ENCODE measurements at places on chromosomes 6 and 20.

DNA sequence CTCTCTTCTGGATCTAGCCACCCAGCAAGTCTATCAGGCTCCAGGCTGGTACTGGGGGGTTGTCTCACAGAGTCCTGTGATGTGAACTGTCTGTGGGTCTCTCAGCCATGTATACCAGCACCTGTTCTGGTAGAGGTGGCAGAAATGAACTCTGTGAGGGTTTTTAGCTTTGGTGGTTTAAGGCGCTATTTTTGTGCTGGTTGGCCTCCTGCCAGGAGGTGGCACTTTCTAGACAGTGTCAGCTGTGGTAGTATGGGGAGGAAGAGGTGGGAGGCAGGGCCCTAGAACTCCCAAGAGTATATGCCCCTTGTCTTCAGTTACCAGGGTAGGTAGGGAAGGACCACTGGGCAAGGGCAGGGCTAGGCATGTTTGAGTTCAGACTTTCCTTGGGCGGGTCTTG, 75.8 kb downstream of the SNAP91 start:
- no peak for DNase-seq

DNA sequence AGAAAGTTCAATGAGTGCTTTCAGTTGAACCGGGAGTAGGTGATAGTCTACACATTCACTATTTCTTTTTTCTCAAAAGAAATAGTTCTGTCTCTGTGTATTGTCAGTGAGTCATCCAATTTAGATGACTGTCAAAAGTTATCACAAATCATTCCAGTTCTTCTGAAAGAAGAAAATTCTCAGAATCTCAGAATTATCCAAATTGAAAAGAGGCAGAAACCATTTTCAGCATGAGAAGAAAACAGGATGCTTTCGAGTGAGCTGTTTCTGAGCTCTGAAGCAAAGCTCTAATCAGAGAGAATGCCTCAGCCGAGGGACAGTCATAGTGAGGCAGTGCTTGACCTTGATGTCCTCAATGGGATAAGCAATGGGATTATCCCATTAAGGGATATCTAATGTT, 97.9 kb downstream of the HUS1B start:
- no peak for DNase-seq

GRCh38 chr6:71544028-71544427, 255.4 kb downstream of the OGFRL1 start:
- DNase-seq, result no peak

- no peak for DNase-seq
These were observed 4.5 kb downstream of the RIPOR3 start for GRCh38 chr20:50686821-50687220.

- DNase-seq, result no peak
These were observed 426.8 kb downstream of the QKI start for GRCh38 chr6:163841326-163841725.

DNA sequence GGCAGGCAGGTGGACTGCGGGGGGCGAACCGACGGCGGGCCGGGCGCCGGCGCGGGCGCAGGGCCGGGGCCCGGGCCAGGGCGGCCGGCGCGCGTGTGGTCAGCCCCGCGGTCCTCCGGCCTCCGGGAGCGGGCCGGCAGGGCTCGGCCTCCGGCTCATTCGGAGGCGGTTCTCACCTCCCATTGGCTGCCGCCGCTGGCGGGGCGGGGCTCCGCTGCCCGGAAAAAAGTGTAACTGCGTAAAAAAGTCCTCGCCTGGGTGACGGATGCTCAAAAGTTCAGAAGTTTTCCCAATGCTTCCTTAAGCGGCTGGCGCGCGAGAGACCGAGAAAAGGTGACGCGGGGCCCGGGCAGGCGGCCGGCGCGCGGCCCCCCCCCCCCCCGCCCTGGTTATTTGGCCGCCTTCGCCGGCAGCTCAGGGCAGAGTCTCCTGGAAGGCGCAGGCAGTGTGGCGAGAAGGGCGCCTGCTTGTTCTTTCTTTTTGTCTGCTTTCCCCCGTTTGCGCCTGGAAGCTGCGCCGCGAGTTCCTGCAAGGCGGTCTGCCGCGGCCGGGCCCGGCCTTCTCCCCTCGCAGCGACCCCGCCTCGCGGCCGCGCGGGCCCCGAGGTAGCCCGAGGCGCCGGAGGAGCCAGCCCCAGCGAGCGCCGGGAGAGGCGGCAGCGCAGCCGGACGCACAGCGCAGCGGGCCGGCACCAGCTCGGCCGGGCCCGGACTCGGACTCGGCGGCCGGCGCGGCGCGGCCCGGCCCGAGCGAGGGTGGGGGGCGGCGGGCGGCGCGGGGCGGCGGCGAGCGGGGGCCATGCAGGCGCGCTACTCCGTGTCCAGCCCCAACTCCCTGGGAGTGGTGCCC, at the start of gene FOXC1:
FOXC1 (plus strand) TSS at position 268 of the 849 bp plus-strand sequence; CDS start at position 799, 531 bp downstream.
- DNase-seq, result no peak

- peak; percentile 29 for DNase-seq
These were observed 17.3 kb upstream of the CCDC167 start for GRCh38 chr6:37516920-37517405.

DNA sequence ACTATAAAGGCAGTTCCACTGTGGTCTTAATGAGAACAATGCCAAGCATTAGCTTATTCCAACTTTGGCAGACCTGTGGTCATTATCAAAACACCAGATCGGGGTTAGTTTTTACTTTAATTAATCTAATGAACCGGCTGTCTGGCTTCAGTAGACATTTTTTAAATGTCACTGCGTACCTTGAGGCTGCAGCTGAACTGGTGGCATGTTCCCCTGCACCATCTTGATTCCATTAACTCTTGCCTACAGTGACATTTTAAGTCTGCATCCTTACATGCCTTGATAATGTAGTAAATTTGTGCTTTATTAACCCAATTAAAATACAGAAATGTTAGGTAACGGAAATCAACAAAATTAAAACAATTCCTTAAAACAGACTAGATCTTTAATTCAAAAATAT, 127.0 kb downstream of the KIF16B start:
- no peak for DNase-seq

DNA sequence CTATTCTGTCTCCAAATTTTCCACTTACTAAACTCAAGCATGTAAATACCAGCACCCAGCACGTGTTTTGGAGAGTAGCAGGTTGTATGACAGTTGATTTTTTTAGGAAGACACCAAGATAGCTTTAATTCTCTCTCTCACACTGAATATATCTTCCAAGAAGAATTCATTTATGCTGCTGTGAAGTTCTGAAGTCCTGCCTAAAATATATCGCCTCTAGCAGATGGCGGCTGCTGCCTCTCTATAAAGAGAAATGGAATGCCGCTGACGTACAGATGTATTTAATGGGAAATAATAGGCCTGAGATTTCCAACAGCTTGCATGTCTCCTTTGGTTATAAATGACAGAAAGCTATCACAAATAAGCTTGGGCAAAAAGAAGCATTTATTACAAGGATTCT, 74.7 kb downstream of the PFDN4 start:
- no peak for DNase-seq

GRCh38 chr6:110682460-110682853, 132.8 kb downstream of the CDK19 start:
- DNase-seq, result peak; percentile 43

DNA sequence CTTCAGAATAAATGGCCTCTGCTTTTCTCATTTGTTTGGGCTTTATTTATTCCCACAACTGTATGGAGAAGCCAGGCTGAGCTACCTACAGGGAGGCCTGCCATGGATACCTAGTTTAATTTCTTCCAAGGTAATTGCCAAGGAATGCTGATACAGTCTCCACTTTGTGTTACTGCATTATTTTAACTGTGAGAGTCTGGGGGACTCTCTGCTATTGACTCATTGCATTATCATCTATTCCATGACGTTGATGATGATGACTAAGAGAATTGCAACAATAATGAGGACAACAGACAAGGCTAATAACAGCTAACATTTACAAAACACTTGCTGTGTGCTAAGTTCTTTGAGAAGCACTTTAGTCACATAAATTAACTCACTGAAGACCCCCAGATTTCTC, 88.3 kb upstream of the COL21A1 start:
- DNase-seq, result no peak

DNA sequence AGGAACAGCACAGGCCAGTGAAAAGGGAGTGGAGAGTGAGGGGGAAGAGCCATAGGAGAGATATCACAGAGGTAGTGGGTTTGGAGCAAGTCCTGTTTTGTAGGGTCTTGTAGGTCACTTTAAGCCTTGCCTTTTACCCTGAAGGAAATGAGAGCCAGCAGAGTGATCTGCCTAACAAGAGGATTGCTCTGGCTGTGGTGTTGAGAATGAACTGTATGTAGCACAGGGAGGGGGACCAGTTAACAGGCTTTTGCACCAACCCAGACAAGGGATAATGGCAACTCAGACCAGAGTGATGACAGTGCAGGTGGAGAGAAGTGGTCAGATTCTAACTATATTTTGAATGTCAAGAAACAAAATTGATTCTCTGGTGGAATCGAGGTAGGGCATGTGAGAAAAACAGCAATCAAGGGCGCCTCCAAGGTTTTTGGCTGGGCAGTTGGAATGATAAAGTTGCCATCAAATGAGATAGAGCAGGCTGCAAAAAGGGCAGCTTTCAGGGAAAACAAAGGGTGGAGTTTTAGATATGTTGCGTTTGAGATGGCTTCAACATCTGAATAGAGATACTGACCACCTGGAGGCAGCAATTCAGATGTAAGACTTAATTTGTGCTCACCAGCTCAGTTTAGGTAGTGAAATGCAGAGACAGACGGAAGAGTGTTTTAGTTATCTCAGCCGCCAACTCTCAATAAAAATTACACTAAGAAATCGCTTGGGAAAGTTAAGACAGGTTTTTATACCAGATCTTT, 134.4 kb upstream of the BTBD3 start:
- no peak for DNase-seq

DNA sequence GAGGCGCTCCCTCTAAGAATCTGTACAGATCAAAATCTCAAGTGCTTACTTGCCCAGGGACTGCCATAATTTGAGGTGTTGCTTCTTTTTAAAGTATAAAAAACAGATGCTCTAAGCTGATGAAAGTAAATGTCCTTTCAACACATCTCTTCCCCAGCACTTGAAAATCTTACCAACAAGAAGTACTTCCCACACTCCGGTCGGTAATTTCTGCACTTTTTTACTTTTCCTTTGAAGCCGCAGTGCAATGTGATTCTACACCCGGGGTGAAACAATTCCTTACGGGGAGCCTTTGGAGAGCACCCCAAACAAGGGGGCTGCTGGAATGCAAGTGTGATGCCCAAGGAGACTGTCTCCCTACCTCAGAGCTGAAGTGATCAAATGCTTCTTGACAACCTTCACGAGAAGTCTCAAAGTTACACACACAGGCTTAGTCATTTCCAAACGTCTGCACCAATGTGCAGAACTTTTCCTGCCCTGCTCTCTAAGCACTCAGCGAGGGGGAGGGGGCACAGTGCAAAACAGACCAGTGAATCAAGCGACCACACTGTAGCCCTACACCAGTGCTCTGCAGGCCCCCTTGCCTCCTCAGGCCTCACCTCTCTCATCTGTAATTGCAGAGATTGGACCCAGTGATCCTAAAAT, 56.7 kb downstream of the ATXN1 start:
- DNase-seq, result peak; percentile 51

DNA sequence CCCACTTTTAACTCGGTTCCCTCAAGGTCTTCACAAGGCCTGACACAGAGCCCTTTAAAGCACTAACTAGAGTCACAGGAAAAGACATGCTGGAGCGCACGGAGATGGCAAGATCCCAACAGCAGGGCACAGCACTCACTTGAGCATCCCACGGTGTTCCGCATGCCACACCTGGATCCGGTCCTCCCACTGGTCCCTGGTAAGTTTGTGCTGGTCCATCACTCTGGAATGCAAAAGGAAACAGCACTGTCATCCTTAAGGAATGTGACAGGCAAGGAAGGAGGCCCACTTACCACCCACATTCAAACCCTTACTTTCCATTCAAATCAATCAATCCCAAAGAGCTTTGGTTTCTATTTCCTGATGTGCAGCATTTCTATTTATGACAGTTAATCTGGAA, 34.7 kb downstream of the EZR start:
- DNase-seq, result no peak

- no peak for DNase-seq
These were observed 25.5 kb upstream of the FKBP1A start for GRCh38 chr20:1418350-1418749.

- DNase-seq, result no peak
These were observed 1043.4 kb upstream of the FLRT3 start for GRCh38 chr20:15380770-15381169.

DNA sequence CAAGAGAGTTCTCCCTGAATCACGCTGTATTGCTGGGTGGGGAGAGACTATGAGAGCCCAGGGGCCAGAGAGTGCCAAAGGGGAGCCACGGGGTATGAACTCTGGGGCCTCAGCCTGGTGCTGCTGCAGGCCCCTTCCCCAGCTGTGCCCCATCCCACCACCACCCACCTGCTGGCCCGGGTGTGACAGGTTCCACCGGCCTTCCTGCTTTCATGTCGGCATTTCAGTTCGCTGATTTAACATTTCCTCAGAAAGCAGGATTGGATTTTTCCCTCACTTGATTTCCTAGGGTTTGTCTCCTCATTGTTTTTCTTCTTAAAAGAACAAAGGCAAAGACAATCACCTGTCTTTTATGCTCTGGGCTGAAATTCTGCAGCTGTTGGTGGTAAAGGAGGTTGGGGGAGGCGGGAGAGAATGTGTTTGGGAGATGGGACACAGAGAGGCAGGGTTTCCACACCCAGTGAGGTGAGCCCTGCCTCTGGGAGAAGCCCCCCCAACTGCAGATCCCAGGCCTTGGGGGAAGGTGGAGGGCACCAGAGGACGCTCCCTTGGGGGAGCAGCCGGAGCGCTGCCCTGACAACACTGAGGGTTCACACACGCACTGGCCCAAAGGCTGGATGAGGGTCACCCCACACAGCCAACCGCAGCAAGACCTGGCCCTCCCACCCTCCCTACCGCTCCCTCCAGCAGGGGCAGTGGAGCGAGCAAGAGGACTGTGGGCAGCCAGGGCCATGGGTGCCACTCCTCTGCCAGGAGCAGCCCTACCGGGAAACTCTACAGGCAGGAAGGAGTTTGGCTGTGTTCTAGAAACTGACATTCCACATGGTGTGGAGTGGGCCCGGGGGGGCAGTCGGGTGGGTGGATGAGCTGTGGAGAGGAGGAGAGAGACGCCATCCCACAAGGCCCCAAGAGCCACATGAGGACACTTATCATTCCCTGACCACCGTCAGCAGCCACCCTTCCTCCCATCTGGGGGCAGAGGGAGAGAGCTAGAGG, 10.5 kb upstream of the MLN start:
- no peak for DNase-seq

DNA sequence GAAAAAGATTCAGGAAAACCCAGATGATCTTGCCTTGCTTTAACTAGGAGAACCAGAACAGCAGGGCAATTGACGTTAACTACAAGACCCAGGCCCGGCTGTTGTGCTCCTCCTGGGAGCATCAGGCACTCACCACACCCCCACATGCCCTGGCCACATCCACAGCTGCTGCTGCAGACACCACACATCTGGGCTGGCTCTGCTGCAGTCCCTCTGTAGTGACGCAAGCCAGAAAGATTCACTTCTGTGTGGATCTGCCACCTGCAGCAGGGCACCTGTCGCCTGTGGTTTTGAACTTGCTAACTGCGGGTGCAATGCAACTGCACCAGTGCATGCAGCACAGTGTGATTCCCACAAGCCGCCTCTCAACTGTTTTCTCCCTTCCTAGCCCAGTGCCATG, 228.8 kb downstream of the SYNDIG1 start:
- DNase-seq, result no peak

GRCh38 chr6:4374216-4374615, 238.8 kb upstream of the ECI2 start:
- DNase-seq, result no peak

GRCh38 chr20:37773291-37773826, 79.5 kb downstream of the CTNNBL1 start:
- DNase-seq, result no peak
